Naive thymus-derived CD8-positive, alpha-beta T cell (primary cell): ENCODE measurements at places on chromosomes 7 and 10. TPM values are rescaled to one million over a fixed set of nuclear protein-coding genes. Genes with fewer than 3 reads are reported as not detected.

GRCh38 chr7:92737706-92738105 is 98.7 kb downstream of the CDK6 start:
- H3K4me3 ChIP-seq: no peak overlapping the region
- no peak for DNase-seq
- no peak overlapping the region for H3K27ac ChIP-seq

DNA sequence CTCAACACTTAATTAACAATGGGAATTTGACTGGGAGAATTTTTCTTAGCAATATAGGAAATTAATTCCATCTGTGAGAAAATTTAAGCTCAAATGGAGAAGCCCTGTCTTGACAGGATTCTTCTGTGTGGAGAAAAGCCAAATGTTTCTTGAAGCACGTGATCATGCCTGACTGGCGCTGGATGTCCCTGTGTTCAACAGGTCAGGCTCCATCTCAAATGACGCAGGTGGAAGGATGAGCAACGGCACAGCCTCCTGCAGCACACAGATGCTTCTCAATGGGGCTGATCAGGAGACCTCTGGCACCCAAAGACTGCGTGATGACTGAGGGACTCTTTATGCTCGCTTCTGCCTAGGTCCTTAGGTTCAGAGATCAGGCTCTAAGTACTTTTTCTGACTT is 143.8 kb downstream of the RSU1 start:
- peaks cover 5% of the 10 kb centered on the region for H3K4me1 ChIP-seq
- H3K27me3 ChIP-seq: no peaks in the 10 kb centered on the region
- no peak for DNase-seq

DNA sequence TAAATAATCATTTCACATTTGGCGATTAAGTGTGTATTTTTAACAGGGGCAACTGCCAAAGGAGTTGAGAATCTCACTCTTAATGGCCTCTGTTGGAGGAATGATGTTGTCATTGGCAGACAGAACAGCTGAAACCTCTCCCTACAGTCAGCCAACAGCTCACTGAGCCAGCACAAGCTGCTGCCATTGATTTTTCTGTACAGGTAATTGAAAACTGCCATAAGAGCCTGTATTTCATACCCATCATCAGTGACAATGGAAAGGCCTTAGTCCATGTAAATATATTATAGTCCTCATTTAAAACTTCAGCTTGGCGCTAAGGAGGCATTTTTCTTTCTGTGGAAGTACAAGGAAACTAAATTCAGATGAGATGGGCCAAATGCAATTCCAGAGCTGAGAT is 28.1 kb upstream of the PTN start:
- no peak overlapping the region for H3K4me3 ChIP-seq
- peaks cover 3% of the 10 kb centered on the region for H3K27me3 ChIP-seq
- DNase-seq: no peak
- no peaks in the 10 kb centered on the region for H3K4me1 ChIP-seq
- no peaks in the 10 kb centered on the region for H3K36me3 ChIP-seq

DNA sequence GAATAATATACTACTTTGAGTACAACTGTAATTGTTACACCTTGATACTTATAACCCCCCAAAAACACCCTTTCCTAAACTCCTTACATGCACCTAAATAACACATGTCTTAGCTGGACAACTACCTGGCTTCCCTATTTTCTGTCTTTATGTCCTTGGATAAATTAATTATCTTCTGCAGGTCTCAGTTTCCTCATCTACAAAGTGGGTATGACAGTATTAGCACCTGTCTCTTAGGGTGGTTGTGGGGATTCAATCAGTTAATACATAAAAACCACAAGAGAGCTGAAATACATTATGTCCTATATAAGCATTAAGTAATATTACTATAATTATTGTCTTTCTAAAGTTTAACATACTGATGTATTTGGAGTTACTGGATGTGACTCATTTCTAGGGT is 10.8 kb downstream of the STEAP2 start:
- no peak for DNase-seq
- no peaks in the 10 kb centered on the region for H3K36me3 ChIP-seq
- peaks cover 24% of the 10 kb centered on the region for H3K27me3 ChIP-seq
- H3K4me1 ChIP-seq: no peaks in the 10 kb centered on the region

- no peak overlapping the region for H3K4me3 ChIP-seq
- no peaks in the 10 kb centered on the region for H3K4me1 ChIP-seq
- H3K36me3 ChIP-seq: no peaks in the 10 kb centered on the region
- peaks cover 11% of the 10 kb centered on the region for H3K27me3 ChIP-seq
These were observed 35.4 kb downstream of the CTTNBP2 start for GRCh38 chr7:117837841-117838240.

GRCh38 chr7:156582591-156583123 is 57.9 kb upstream of the RNF32 start:
- no peak for DNase-seq
- peaks cover 17% of the 10 kb centered on the region for H3K27me3 ChIP-seq
- no peak overlapping the region for H3K4me3 ChIP-seq
- H3K27ac ChIP-seq: no peak overlapping the region
- peaks cover 7% of the 10 kb centered on the region for H3K4me1 ChIP-seq

DNA sequence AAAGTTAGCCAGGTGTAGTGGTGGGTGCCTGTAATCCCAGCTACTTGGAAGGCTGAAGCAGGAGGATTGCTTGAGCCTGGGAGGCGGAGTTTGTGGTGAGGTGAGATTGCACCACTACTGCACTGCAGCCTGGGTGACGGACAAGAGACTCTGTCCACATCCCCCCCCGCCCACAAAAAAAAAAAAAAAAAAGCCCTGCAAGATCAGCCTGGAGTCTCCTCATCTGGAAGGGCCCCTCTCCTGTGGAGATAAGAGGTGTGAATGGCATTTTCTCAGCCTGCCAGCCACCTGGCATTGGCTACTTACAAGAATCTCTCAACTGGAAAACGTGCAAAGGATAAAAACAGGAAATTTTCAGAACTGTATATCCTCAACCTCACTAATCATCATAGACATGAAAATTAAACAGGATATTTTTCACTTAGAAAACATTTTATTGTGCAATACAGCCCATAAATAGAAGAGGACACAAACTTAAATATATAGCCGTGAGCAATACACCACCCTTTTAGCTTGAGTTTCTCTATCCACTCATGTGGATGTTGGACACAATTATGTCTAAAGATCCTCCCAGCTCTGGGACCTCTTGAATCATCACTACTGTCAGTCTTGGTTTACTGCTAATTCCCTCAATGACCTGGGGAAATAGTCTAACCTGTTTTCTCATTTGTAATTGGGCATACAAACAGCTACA is 11.3 kb upstream of the TSPAN15 start:
- H3K27me3 ChIP-seq: peaks cover 2% of the 10 kb centered on the region
- H3K27ac ChIP-seq: no peak overlapping the region
- H3K36me3 ChIP-seq: no peaks in the 10 kb centered on the region
- no peaks in the 10 kb centered on the region for H3K4me1 ChIP-seq
- H3K4me3 ChIP-seq: no peak overlapping the region
- DNase-seq: no peak

DNA sequence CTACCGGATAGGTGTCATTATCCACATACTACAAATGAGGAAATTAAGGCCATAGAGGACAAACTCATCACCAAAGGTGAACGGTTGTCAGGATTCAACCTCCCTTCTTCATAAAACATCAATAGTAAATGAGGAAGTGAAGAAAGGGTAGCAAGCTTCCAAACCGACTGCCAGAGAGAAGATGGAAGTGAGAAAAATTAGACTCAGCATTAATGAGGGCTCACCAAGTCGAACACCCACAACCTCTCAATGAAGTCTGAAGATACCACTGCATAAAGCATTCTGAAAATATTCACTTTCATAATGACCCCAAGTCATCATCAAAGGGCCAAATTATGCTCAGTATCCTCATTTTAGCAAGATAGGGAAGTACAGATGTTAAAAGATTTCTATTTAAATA is 29.6 kb downstream of the ABCB4 start:
- H3K27me3 ChIP-seq: peaks cover 7% of the 10 kb centered on the region
- H3K4me3 ChIP-seq: no peak overlapping the region
- no peak overlapping the region for H3K27ac ChIP-seq
- H3K36me3 ChIP-seq: no peaks in the 10 kb centered on the region
- DNase-seq: no peak
- H3K4me1 ChIP-seq: peaks cover 4% of the 10 kb centered on the region

- H3K27ac ChIP-seq: no peak overlapping the region
- no peaks in the 10 kb centered on the region for H3K4me1 ChIP-seq
- no peak for DNase-seq
- H3K27me3 ChIP-seq: peaks cover 4% of the 10 kb centered on the region
These were observed 22.5 kb upstream of the ENO4 start for GRCh38 chr10:116826803-116827202.

GRCh38 chr10:101993651-101994200 is 62.2 kb downstream of the ARMH3 start:
- H3K4me1 ChIP-seq: no peaks in the 10 kb centered on the region
- no peak for DNase-seq
- H3K27ac ChIP-seq: no peak overlapping the region
- H3K4me3 ChIP-seq: no peak overlapping the region
- H3K27me3 ChIP-seq: no peaks in the 10 kb centered on the region

- no peaks in the 10 kb centered on the region for H3K4me1 ChIP-seq
- no peak for DNase-seq
- no peaks in the 10 kb centered on the region for H3K36me3 ChIP-seq
- H3K27me3 ChIP-seq: no peaks in the 10 kb centered on the region
These were observed 123.1 kb downstream of the MBL2 start for GRCh38 chr10:52649511-52649910.

- H3K4me1 ChIP-seq: peaks cover 14% of the 10 kb centered on the region
- DNase-seq: no peak
- H3K4me3 ChIP-seq: no peak overlapping the region
- peaks cover 39% of the 10 kb centered on the region for H3K36me3 ChIP-seq
These were observed 17.5 kb downstream of the CREB3L2 start for GRCh38 chr7:137984181-137985041.

DNA sequence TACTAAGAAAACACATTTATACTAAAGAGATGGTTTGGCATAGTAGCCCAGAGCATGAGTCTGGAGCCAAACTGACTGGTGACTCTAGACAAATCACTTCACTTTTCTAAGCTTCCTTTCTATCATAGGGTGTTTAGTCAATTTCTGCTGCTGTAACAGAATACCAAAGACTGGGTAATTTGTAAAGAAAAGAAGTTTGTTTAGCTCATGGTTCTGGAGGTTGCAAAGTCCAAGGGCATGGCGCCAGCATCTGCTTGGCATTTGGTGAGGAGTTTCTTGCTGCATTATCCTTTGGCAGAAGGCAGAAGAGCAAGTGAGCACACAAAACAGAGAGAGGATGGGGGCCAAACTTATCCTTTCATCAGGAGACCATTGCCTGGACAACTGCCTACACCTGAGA is 146.3 kb downstream of the CHCHD3 start:
- H3K4me3 ChIP-seq: no peak overlapping the region
- H3K27ac ChIP-seq: no peak overlapping the region
- H3K4me1 ChIP-seq: no peaks in the 10 kb centered on the region
- DNase-seq: no peak
- no peaks in the 10 kb centered on the region for H3K27me3 ChIP-seq

DNA sequence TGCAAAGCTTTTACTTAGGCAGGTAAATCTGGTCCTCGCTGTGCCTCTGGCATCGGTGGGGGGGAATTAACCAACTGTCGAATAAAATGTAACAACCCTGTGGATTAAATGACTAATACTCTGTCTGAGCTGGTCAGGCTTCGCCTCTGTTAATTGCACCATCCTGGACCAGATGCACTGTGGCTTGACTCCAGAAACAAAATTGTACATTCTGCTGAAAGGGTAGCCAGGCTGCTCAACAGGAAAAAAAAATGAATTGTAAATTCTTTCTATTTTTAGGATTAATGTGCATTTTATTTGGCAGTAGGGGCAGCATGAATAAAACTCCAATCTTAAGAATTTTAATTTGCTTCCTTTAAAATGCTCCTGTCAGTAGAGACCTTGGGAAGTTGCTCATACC is 389.4 kb downstream of the SORCS1 start:
- DNase-seq: no peak
- H3K4me1 ChIP-seq: no peaks in the 10 kb centered on the region
- H3K27ac ChIP-seq: no peak overlapping the region
- no peak overlapping the region for H3K4me3 ChIP-seq
- no peaks in the 10 kb centered on the region for H3K27me3 ChIP-seq

DNA sequence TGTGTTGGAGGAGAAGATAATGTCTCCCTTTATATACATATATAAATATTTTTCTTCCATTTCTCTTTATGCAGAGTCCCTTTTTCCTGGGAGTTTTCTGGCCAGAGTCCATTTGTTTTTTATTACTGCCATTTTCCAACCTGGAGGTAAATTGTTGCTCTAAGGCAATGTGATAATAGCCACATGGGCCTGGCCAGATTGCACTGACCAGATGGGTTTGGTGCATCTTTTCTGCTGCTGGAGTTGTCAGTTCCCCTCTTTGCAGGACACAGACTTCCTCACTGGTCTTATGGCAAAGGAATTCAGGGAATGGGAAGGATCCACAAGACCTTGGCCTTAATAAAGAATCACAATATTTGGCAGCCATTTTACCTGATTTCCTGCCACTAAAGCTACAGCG is 254.9 kb downstream of the SORCS3 start:
- no peak for DNase-seq
- no peak overlapping the region for H3K4me3 ChIP-seq
- peaks cover 1% of the 10 kb centered on the region for H3K4me1 ChIP-seq
- no peak overlapping the region for H3K27ac ChIP-seq
- no peaks in the 10 kb centered on the region for H3K36me3 ChIP-seq
- no peaks in the 10 kb centered on the region for H3K27me3 ChIP-seq

GRCh38 chr7:27920281-27920946 is 180.5 kb downstream of the TAX1BP1 start:
- H3K27ac ChIP-seq: no peak overlapping the region
- DNase-seq: no peak
- H3K36me3 ChIP-seq: no peaks in the 10 kb centered on the region
- H3K4me3 ChIP-seq: no peak overlapping the region
- H3K27me3 ChIP-seq: no peaks in the 10 kb centered on the region

DNA sequence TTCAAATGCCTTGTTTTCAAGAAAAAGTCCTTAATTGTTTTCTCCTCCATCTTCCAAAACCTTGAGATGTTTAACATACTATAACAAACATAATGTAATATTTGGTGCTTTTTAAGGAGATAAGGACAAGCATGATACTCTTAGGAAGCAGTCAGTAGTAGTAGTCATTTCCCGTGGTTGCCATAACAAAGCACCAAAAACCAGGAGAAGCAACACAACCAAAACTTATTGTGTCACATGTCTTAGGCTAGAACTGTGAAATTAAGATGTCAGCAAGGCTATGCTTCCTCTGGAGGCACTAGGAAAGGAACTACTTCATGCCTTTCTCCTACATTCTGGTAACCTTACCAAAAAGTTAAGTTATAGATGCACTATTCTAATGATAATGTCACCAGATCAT is 106.8 kb downstream of the MBL2 start:
- H3K4me3 ChIP-seq: no peak overlapping the region
- no peaks in the 10 kb centered on the region for H3K4me1 ChIP-seq
- no peaks in the 10 kb centered on the region for H3K27me3 ChIP-seq
- H3K27ac ChIP-seq: no peak overlapping the region
- H3K36me3 ChIP-seq: no peaks in the 10 kb centered on the region
- no peak for DNase-seq

Gene ANXA8
- not detected for total RNA-seq

Gene SEMA3E
- total RNA-seq: not detected

Gene SPDYE9
- not detected for total RNA-seq

Gene RBP3
- total RNA-seq: not detected

Gene C10orf90
- total RNA-seq: not detected

Gene PPP1R3A
- total RNA-seq: not detected

Gene CALN1
- total RNA-seq: not detected

Gene VIPR2
- 0.22 TPM for total RNA-seq

Gene OR6B1
- not detected for total RNA-seq

Gene BTBD16
- not detected for total RNA-seq

Gene PDCD4
- 361 TPM for total RNA-seq

Gene SLC13A4
- total RNA-seq: not detected

Gene CYP3A4
- total RNA-seq: not detected

Gene OR2A12
- total RNA-seq: not detected

Gene CFTR
- total RNA-seq: not detected

Gene SPACDR
- total RNA-seq: 4.0 TPM

Gene CCL26
- not detected for total RNA-seq
